Activated naive CD4-positive, alpha-beta T cell (primary cell): ENCODE measurements at places on chromosomes 3 and 15.

GRCh38 chr3:114496021-114496434 is 202.2 kb downstream of the TIGIT start:
- DNase-seq, result no peak

DNA sequence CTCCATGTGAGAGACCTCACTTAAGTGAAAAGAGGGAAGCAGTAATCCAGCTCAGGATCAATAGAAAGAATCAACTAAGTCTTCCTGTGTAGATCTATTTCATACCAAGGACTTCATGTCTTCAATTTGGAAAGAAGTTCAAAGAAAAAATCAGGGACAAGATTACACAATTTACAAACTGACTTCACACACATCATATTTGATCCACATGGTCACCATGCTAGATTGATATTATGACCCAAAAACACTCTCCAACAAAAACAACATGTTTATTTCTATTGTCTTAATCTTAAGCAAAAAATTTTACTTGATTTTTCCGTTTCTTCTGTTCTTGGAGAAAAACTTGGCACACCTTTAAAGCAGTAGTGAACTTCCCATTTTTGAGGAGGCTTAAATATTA is 76.3 kb downstream of the THBS1 start:
- no peak for DNase-seq

GRCh38 chr15:82043130-82043673 is 2.6 kb downstream of the MEX3B start:
- no peak for DNase-seq

DNA sequence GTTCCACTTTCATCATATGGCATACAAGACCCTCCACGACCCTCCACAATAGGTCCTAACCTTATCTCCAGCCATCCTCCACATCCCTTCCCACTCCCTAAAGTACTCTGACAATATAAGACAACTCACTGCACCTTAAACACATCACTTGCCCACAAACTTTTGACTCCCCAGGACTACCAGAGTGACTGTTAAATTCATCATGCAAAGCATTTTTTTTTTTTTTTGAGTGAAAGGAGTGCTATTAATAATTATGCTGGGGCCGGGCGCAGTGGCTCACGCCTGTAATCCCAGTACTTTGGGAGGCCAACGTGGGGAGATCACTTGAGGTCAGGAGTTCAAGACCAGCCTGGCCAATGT is 55.8 kb downstream of the OSBPL10 start:
- no peak for DNase-seq

DNA sequence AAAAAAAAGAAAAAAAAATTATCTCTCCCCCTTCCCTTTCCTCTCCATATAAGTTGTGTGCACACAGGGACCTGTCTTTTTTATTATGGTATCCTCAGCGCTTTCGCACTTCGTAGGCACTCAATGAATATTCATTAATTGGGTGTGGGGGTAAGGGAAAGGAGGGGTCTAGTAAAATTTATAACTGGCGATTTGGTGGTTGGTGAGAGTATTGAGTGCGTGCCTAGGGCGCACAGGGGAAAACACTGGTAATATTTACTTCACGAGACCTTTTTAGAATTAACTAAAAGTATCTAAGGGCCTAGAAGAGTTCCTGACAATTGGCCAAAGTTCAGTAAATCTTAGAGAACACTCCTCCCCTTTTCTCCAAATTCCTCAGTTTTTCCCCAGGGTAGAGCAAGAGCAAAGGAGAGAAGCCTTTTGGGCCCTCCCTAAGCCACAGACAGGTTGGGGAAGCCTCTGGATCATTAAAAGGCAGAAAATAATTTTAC is 25.7 kb downstream of the TYRO3 start:
- no peak for DNase-seq

DNA sequence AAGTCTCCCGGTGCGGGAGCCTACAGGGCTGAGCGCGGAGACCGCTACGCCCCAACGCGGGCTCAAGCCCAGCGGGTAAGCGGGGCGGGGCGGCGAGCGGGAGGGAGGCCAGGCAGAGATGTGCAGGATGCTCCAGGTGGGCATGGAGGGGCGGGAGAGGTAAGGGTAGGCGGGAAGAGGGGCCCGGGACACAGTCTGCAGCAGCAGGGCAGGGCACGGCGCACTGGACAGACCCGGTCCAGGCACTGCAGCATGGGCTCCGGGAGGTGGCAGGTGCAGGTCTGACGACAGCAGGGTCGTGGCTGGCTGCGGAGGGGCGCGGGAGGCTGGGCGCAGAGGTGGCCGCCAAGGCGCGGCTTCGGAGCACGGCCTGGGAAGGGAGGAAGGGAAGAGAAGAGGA is 102.8 kb downstream of the GABRB3 start:
- no peak for DNase-seq

- DNase-seq, result no peak
Observed at GRCh38 chr3:193911784-193912340, 224.1 kb upstream of the HES1 start.

DNA sequence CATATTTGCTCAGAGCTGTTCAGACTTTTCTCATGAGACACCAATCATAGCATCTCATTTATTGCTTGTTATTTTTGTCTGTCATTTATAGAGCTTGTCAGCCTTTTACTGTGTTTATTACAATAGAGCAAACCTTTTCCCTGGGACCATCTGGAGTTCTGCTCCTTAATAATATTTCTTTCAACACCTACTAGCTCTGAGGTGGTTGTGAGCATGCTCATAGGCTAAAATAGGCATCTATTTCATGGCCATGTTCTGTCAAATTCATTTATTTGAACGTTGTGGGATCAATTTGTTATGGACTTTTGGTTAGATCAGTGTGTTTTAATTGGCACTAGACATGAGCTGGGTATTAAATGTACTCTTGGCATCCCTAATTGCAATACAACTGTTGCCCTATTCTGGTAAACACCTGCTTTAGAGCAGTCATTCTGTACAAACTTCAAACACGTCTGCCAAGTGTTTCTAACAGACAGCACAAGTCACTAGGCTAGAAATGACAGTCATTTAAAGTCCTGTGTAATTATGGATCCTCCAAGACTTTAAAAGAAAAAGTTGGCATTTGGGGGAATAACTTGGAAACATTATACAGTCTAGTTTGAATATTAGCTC is 766.3 kb downstream of the ZNF385D start:
- DNase-seq, result no peak

GRCh38 chr15:70504299-70504951 is 258.9 kb downstream of the UACA start:
- no peak for DNase-seq

- DNase-seq, result no peak
Observed at GRCh38 chr15:57205027-57205855, 171.1 kb upstream of the CGNL1 start.

- DNase-seq, result peak; percentile 52
Observed at GRCh38 chr3:194134757-194135515, 1.0 kb upstream of the HES1 start.

GRCh38 chr3:133994166-133994890 is 35.4 kb downstream of the SLCO2A1 start:
- DNase-seq, result no peak

DNA sequence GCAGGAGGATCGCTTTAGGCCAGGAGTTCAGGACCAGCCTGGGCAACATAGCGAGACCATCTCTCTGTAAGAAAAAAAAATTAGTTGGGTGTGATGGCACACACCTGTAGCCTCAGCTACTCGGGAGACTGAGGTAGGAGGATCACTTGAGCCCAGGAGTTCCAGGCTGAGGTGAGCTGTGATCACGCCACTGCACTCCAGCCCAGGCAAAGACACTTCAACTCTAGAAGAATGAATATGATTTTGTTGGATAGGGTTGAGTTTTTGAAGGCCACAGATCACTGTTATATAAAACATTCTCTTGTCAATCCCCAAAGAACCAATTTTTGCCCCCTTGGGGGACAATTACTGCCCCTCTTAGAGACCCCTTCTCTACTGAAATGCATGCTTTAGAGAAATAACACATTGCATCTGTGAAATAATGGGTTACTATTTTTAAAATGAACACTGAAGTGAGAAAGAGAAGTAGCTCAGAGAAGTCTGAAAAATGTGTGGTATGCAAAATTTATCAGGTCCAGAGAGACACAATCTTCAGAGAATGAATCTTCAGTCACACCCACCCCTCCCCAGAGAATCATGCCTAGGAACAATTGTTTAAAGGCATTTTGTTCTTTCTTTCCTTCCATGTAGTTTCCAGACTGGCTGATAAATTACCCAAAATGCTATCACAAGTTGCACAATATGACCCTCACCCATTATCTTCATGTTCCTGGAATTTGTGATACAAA is 42.7 kb downstream of the METTL6 start:
- DNase-seq, result no peak

DNA sequence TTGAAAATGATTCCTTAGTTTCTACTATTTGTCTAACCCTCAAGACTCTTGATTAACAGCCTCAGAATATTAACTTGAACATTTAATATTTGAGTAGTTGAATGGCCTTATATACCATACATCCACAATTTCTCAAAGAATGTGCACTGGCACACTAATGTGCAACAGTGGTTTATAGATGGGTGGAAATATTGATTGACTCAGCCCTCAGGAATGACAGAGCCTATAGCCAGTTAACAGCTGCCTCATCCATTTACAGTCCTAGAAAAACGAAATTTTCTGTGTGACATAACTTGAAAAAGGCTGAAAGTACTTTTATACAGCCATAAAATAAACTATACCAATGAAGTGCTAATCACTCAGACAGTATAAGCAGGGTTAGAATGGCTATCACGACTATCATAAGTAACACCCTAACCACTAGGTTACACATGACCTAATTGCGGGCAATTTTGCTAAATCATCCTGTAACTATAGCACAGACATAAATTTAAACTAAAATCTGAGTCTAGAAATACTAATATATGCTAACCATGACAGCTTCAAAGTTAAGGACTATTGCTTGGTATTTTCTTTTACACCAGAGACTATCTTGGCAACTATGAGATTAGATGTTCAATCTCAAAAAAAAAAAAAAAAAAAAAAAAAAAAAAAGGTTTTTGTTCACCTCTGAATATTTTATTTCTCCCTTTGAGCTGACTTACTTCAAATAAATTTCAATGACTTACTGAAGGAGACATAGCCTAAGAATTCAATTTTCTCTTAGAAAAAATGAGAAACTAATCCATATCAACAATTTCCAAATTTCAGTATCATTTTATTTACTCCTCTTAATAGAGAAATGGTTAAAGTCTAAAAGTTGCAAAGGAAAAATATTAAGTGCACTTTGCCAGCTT is 9.3 kb downstream of the SECISBP2L start:
- no peak for DNase-seq

- no peak for DNase-seq
Observed at GRCh38 chr3:126746395-126747177, 42.5 kb downstream of the CHCHD6 start.

- DNase-seq, result no peak
Observed at GRCh38 chr15:45116482-45117307, 2.6 kb downstream of the DUOXA2 start.

- DNase-seq, result no peak
Observed at GRCh38 chr3:87503900-87504498, 227.6 kb upstream of the POU1F1 start.

DNA sequence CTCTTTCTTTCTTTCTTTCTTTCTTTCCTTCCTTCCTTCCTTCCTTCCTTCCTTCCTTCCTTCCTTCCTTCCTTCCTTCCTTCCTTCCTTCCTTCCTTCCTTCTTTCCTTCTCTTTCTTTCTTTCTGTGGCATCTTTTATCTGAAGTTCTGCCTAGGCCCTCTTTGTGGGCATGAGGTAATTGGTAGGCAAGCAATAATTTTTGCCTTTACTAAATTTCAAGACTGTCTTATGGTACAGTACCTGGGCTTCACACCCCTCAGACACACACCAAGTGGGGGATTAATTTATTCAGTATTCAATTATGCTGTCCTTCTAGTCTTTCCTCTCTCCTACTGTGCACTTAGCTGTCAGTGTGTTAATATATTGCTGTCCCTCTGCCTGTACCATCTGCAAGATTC is 155.5 kb downstream of the OXSM start:
- no peak for DNase-seq

DNA sequence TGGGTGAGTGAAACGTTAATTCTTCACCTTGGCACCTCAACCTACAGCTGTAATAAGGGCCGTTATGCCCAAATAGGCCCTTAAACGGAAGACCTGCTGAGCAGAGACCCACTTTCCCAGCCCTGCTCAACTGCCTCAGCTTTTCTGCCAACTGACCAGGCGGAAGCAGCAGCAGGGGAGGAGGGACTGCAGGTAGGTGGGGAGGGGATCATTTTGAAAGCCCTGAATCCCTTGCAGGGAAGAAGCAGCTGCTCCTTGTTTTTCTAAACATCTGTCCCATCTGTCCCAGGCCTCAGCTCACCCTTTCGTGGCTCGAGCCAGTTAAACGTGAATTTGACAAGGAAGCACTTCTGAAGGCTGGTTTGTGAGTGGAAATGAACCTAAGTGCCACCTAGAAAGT is 978 bp upstream of the CMC1 start:
- no peak for DNase-seq

GRCh38 chr3:10232137-10232536 is 16.1 kb upstream of the TATDN2 start:
- DNase-seq, result no peak

GRCh38 chr3:136332302-136332701 is 82.2 kb downstream of the PCCB start:
- DNase-seq, result no peak

DNA sequence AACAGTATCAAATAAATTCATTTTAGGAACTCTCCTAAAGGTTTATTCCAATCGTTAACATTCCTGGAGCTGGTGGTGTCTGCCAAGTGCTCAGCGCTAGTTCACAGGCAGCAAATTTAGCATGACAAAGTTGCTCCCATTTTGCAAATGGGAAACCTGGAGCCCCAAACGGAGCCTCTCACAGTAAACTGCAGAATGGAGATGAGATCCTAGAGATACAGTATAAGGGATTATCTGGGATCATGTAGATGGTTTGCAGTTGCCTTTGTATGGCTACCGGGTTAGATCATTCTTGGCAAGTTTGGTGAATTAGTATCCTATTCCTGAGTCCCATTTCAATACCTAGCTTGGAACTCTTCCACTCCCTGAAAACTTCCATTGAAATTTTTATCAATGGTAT is 173.7 kb downstream of the CDIN1 start:
- DNase-seq, result no peak

GRCh38 chr3:53044711-53045517 is 959 bp downstream of the SFMBT1 start:
- peak; percentile 64 for DNase-seq

- no peak for DNase-seq
Observed at GRCh38 chr3:99626417-99626788, 12.0 kb upstream of the COL8A1 start.

DNA sequence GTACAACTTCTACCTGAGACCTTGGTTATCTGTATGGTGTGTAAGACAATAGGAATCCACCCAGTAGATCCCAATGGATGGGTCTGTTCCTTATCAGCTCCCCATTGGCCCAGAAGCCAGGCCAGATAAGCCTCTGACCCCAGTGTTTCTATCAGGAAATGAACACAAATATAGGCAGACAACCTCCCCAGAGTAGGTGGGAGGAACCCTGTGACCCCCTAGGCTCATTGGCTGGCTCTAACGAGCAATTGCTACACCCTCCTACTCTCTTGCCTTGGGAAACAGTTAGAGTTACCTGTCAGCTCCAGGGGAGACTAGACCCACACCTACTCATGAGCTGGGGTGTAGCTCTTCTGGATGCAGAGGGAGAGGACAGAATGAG is 299.9 kb downstream of the UACA start:
- no peak for DNase-seq

- DNase-seq, result no peak
Observed at GRCh38 chr3:44065311-44066094, 176.2 kb upstream of the TOPAZ1 start.

- no peak for DNase-seq
Observed at GRCh38 chr3:36312351-36312750, 68.0 kb upstream of the STAC start.

- DNase-seq, result no peak
Observed at GRCh38 chr15:58203537-58203936, 65.4 kb downstream of the AQP9 start.
